EH (cell line): ENCODE measurements at places on chromosomes 13 and 19.

DNA sequence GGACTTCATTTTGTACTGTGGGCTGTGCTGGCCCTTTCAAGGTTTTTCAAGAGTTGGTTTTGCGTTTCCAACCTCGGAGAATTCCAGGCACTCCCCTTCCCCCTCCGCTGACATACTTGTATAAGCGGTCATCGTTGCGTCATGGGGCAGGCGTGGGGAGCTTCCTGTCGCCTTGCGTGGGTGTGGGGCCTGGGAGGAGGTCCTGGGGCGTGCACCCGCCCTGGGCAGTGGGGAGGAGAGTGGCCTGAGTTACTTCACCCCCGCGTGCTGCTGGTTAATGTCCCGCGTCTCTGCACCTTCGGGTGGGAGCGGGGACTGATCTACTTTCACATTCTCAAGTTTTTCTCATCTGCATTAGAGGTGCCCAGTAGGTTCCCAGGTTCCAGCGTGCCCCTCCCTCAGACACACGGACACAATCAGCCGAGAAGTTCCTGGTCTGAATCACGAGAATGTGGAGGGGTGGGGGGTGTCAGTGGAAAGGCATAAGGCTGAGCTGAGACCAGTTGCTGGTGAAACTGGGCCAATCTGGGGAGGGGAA is 4.1 kb downstream of the IER2 start:
- DNase-seq = peak; percentile 96

DNA sequence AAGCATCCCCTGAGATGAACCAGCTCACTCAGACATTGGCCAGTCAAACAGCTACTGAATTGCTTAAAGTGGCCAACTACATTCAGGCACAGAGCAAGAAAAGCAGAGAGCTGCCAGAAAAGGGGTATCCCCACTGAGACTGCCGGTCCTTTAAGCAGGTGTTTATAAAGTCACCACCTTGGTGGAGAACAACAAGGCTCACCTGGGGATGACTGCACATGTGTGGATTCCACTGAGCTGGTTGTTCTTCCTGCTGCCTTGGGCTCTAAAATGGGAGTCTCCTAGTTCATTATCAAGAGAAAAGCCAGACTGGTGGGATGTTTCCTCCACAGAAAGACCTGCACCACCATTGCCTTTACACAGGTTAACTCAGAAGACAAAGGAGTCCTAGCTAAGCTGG is 51.8 kb upstream of the IPO5 start:
- DNase-seq = no peak

DNA sequence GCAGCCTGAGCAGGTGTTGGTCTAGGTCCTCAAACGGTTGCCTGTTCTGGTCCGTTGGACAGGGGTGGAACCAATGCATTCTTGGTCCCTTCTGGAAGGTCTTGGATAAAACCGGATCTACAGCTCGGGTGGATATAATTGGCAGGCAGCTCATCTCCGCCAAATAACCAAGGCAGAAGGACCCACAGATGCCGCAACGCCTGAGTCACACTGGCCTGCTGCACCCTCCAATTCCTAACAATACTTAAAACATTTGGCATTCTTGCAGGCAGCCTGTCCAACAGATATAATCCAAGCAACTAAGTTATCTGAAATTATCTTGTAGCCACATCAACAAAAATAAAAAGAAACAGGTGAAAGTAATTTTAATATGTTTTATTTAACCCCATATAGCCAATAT is 59.0 kb upstream of the FGF14 start:
- DNase-seq = no peak

GRCh38 chr19:3771000-3771905 is 775 bp downstream of the RAX2 start:
- no peak for DNase-seq

DNA sequence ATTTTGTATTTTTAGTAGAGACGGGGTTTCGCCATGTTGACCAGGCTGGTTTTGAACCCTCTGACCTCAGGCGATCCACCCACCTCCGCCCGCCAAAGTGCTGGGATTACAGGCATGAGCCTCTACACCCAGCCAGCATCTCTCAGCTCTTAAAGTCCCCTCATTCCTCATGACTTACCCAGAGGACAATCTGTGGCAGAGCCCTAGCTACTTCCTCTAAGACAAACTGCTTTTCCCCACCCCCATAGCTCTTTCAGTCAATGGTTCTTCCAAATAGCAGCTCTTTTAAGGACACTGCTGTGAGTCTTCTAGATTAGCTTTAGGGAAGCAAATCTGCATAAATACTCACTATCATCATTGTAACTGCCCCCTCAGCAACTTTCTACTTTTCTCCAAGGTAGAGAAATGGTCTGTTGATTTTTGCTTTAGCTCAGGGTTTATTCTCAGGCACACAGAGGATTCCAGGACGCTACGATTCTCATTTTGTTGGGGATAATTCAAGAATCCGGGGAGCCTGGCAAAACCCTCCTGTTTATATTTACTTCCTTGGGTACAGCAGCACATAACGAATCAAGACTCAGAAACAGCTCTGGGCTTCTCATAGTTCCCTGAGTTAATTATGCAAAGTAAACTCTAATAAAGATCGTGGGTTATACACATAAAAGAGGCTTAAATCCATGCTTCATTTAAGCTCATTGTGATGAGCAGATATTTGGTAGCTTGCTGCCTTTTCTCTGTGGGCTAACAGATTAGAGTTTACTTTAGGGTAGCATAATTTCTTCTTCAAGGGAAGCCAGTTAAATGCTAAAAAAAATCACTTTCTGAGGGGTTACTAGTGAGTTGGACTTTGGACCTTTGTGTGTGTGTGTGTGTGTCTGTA is 357.4 kb downstream of the TDRD3 start:
- no peak for DNase-seq

DNA sequence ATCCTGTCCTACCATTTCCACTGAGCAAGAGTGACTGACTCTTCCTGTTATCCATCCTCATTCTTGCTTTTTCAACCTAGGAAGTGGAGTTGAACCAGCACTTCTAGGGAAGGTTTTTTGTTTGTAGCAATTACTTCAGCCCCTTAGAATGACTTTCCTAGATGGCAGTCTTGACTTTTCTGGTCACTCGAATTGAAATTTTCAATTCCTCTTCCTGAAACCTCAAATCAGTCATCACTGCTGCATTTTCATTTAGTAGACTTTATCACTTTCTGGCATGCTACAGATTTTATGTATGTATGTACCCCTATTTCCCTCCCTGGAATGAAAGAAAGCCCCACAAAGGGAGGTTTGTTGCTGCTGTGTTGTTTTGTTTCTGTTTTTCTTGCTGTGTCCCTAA is 915.9 kb downstream of the PCDH17 start:
- DNase-seq = no peak

- no peak for DNase-seq
Observed at GRCh38 chr13:27065582-27065981, 106.0 kb downstream of the USP12 start.
